ENCODE measurements at places on chromosomes 4 and X.

DNA sequence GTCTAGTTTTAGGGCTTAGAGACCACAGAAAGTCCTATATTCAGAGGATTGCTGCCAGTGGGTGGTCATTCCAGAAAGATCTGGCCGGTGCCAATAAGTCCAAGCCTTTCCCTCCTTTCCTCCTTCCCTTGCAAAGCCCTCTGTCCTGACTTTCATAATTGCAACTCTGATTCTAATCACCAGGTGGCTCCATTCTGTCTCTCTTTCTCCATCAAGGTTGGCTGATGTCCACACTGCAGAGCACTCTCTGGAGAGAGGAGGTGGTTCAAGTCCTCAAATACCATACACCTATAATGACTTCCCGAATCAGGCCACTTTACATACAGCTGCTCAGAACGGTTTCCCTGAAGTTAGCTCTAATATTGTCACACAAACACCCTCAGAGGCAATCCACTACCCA, 22.4 kb upstream of the ARMCX4 start:
- DNase-seq = no peak

- DNase-seq = no peak
Observed at GRCh38 chr4:154610582-154610981, 1.9 kb downstream of the FGG start.

GRCh38 chrX:155778844-155779553, 102.1 kb upstream of the VAMP7 start:
- no peak for DNase-seq

DNA sequence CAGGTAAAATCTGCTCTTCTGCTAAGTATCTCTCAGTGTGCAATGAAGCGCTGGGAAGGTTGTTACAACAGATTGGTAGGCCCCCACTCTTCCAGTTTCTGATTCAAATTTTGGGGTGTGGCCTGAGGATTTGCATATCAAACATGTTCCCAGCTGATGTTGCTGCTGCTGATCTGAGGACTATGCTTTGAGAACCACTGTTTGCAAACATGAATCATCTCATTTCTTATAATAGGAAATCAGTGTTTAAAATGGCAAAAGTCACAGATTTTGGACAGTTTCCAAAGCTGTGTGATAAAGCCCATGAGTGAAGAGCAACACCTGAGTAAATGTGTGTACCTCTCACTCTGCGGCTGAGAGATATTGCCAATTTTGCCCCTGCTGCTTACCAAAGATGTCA, 36.2 kb upstream of the NDNF start:
- DNase-seq = no peak

DNA sequence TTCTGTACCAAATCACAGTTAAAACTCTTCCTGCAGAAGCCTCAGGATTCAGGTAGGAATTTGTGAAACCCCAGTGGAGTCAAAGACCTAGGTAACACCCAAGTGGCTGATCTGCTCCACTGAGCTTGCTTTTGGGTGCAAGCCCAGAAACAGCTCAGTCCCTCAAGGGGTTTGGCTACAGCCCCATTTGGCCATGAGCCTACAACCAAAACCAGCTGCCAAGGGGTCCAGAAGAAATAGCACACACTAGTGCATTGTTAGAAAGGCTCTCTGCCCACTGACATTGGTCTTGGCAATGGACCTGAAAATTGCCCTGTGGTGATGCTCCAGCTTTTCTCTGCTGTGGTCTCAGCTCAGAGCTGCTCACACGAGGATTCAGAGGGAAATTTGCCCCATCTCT, 577.4 kb upstream of the INTU start:
- DNase-seq = no peak

GRCh38 chr4:101807351-101807750, 16.8 kb downstream of the BANK1 start:
- DNase-seq = no peak

- no peak for DNase-seq
Observed at GRCh38 chr4:124265701-124266100, 446.8 kb downstream of the ANKRD50 start.

- DNase-seq = no peak
Observed at GRCh38 chr4:8384397-8385060, 56.0 kb downstream of the ACOX3 start.

DNA sequence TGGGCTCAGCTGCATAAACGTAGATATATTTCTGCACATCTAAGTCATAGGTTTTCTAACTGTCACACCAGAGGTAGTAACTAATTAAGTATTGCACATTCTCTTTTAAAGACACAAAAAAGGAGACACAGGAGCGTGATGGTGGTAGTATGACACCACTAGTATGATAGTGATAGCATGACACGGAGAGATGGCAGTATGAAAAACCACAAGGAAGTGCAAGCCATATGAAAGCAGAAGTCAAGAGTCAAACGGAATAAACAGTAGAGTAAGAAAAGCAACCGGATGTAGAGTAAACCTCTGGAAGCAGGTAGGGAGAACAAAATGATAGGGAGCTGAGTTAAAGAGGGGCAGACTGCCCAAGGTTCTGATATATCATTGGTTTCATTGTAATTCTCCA, 382.2 kb upstream of the INTU start:
- DNase-seq = no peak

DNA sequence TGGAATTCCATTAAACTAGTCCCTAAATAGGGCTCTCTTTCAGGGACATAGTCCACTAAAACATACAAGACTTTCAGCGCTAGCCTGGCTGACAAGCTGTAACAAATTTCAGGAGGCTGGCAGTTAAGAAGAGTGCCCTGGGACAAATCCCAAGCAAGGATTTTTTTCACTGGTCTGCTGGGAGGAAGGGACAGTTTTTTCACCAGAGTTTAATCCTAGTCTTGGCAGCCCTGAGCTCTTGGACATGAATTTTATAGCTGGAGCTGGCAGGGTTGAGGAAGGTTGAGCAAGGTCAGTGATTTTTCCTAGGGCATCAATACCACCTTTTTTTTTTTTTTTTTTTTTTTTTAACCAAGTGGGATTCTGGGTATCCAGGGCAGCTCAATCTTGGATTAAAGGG, 184.4 kb downstream of the SH2D1A start:
- no peak for DNase-seq

DNA sequence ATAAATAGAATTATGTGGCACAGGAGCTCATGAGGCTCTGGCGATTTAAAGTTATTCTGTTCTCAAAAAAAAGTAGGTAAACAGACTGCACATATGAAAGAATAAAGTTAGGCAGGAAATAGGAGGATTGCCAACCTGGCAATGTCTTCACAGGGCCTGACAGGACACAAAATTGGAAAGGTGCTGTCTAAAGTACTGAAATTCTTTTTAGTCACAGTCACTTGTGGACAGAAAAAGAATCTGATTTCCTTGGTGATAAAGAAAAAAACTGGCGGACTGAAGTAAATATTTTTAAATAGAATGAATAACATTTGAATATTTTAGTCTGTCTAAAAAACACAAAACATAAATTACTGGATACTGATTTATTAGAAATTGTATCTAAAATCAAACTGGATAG, 124.4 kb downstream of the VEGFC start:
- no peak for DNase-seq

DNA sequence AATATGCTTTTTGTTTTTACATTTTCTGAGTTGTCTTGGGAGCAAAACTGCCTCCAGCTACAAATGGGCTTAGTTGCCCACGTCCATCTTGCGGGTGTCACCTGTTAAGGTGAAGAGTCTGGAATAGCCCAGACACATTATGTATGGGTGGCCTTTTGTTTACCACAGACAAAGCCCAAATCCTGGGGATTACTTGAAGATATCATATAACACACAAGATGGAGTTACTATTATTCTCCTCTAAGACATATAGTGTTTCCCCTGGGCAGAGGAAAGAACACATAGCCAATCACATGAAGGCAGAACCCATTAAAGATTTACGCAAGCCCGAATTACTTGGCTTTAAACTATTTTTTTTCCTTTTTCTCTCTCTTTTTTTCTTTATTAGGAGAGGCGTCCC, 625.6 kb upstream of the FAM241A start:
- no peak for DNase-seq

DNA sequence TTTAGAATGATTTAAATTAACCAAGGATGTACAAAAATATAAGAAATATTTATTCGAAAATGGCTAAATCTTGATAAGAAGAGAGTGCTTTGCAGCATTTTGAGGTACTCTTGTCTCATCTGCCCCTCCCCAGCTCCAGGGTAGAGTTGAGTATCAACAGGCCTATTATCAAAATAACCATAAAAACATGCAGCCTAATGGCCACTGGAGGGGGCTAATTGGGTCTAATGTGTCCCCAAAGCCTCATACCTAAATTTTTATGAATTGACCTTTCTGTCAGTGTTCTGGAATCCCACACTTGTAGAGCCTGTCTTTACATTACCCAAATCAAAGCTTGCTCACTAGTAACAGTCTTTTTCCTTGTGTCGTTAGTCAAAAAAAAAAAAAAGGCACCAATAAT, 544.9 kb upstream of the CPXCR1 start:
- DNase-seq = no peak

DNA sequence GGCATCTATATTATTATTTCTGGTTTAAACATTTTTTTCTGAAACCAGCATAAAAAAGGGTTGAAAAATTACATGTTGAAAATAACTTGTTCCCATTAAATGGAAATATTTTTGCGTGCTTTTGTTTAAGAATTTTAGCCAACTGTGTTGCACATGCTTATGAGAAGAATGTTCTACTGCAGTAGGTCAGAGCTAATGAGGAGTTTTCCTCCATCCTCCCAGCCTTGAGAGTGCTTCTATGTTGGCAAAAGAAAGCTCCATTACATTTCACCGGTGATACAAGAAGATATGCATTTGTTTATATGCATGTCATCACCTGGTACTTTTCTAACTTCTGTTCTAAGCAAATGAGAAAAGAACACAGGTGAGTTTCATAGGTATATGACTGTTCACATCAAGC, 13.6 kb upstream of the TDO2 start:
- DNase-seq = no peak

DNA sequence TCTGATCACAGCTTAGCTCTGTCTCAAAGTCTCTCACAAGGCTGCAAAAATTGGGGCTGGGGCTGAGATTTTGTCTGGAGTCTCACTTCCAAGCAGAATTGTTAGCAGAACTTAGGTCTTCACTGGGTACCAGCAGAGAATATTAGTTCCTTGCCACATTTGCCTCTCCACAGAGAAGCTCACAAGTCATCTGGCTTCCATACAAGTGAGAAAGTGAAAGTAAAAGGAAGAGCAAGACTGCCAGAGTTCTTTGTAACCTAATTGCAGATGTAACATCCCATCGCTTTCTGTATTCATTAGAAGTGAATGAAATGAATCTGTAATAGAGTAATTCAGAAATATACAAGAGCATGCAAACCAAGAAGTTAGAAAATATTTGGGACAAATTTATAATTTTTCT, 624.1 kb upstream of the GNPDA2 start:
- DNase-seq = no peak

- no peak for DNase-seq
Observed at GRCh38 chr4:71272976-71273375, 65.8 kb upstream of the SLC4A4 start.

- no peak for DNase-seq
Observed at GRCh38 chr4:94525993-94526728, 74.4 kb downstream of the PDLIM5 start.

DNA sequence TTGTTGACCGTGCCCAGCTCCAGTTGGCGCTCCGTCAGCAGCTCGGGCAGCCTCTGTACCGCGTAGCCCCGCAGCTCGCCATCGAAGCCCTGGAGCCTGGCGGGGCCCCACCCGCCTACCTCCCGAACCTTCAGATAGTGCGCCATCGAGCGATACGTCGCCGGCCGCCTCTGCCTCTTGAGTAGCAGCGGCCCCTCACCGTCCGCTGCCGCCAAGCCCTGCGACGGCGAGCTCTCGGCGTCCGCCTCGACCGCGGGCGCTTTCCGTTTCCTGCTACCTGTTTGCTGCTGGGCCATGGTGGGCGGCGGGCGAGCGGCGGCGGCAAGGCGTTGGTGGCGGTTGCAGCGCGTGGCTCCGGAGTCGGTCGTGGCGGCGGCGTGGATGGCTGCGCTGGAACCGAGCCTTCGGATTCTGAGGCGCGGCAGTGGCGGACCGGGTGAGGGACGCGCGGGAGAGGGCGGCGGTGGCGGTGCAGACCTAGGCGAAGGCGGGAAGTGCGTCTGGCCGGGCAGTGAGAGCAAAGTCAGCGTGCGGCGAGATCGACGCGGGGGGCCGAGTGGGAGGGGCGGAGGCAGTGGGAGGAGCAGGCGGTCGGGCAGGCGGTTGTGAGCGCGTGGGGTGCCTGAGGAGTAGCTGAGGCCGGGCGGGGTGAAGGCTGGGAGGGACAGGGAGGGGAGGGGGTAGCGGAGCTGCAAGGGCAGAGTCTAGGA, at the start of gene DCAF12L1:
Gene DCAF12L1 (minus strand): TSS at position 502 of the 710 bp plus-strand sequence. CDS start 206 bp downstream, at position 296.
- DNase-seq = no peak

GRCh38 chr4:14650127-14650526, 352.2 kb upstream of the CPEB2 start:
- no peak for DNase-seq
